ENCODE measurements at places on chromosomes 1 and 21.

DNA sequence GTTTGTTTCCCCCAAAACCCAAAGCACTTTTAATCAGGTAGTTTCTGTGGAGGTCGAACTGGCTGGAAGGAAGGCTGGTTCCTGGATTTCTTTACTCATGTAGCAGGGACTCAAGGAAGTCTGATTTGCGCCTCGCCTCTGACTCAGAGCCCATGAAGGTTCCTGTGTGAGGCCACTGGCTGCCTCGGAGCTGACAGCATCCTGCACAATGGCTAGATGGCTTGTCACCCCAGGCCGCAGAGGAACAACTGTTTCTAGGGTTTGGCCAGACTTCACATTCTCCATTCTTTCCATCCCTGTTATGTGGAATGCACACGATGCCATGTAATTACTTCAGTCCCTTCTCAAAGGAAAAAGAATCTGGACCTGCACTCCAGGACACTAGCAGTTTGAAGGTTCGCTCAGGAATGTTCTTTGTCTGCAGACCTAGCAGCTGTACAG lies 39.1 kb upstream of the PRSS38 start:
- no peak for DNase-seq

DNA sequence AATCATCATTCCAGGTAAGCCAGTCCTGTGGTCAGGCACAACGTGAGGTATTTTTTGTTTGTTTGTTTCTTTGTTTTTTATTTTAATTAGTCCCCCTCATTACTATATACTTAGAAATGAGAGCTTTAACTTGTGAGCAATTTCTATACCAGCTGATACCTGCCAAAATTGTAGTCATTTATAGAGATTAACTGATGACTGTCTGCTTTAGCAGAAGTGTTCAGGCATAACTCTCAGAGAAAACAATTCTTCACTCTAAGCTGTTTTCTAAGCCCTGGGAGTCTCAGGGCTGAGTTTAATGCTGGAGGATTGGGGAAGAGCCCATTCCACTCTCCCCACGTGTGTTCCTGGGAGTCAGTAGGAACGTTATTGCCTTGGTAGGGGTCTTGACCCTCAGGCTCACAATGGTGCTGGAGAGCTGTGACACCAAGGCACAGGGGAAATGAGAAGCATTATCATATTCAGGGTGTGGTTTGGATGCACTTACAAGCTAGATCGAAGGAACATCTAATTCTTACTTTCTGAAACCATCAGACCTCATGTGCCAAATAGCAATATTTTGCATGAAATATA lies 168.2 kb downstream of the CLIC6 start:
- DNase-seq: no peak

GRCh38 chr1:231264642-231265041 lies 23.6 kb downstream of the GNPAT start:
- DNase-seq: no peak

- DNase-seq: no peak
These were observed 477.6 kb downstream of the NPHP4 start for GRCh38 chr1:5514527-5515183.

GRCh38 chr1:243917177-243917862 lies 67.3 kb upstream of the AKT3 start:
- DNase-seq: no peak

- DNase-seq: no peak
These were observed 32.7 kb upstream of the POFUT2 start for GRCh38 chr21:45320261-45321025.

- DNase-seq: peak; percentile 84
These were observed 10.7 kb upstream of the RGS16 start for GRCh38 chr1:182614796-182615454.

DNA sequence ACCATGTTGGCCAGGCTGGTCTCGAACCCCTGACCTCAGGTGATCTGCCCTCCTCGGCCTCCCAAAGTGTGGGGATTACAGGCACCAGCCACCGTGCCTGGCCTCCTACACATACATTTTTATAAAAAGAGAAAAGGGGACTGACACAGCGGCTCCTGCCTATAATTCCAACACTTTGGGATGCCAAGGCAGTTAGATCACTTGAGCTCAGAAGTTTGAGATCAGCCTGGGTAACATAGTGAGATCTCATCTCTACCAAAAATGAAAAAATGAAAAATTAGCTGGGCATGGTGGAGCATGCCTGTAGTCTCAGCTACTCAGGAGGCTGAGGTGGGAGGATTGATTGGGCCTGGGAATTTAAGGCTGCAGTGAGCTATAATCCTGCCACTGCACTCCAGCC lies 23.4 kb downstream of the ZNF281 start:
- no peak for DNase-seq

DNA sequence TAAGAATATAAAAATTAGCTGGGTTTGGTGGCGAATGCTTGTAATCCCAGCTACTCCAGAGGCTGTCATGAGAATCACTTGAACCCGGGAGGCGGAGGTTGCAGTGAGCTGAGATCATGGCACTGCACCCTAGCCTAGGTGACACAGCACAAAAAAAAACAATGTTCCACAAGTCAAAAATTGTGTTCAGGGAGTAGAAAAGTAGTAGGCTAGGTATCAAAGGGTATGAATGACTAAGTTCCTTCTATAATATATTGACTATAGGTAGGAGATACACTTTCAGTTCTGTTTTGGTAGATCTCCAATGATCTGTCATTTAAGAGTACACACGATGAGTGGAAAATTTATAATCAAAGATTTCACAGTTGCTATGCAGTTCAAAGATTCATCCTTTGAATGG lies 16.7 kb downstream of the USP48 start:
- no peak for DNase-seq
